ENCODE measurements at places on chromosomes 3 and 15.
A peak's percentile ranks its signal among the peaks of the same experiment; 100 is the strongest.

GRCh38 chr3:123113889-123114450, 47.1 kb downstream of the PDIA5 start:
- DNase-seq, result peak; percentile 24

DNA sequence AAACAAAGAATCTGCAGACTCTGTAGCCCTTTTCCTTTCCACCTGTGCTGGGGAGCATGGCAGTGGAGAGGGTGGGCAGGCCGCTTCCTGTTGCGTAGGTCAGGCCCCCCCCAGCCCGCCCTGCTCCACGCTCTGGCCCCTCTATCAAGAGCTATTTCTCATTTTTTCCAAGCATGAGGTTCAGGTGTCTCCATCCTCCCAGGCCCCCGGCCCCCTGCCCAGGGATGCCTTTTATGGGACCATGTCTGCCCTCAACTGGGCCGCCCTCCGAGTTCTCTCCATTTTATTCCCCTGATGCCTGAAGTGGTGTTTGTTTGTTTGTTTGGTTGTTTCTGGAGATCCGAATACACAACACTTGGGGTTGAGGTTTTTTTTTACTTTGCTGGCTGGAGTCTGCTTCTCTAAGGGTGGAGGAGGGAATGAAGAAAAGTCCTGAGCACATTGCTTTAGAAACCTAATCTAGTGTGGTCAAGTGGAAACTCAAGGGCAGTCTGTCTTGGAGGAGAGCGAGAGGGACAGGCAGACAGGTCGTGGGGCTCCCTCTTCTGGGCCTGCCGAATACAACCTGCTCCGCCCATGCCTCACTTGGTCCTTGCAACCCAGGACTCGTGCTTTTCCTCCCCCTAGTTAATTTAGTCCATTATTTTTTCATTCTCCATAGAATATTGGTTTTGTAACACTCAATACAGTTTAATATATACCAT, 176.5 kb upstream of the LYSMD4 start:
- no peak for DNase-seq

DNA sequence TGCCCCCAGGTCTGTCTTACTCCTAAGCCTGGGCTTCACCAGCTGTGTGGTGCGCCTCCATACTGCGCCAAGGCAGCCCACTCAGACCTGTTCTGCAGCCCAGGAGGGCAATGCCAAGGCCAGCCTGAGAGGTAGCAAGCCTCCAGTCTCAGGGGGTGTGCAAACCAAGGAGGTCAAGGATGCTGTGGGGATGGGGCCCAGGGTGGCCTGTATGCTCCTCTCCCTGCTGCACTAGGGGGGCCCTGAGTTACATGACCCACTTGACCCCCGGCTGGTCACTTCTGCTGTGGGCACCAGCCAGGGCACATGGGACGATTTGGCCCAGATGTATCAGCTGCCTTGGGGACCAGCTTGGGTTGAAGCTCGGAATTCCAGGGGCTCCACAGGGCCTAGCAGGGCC, 70.0 kb upstream of the SLC6A6 start:
- DNase-seq, result no peak

GRCh38 chr15:31483053-31483985, 156.7 kb downstream of the KLF13 start:
- no peak for DNase-seq

DNA sequence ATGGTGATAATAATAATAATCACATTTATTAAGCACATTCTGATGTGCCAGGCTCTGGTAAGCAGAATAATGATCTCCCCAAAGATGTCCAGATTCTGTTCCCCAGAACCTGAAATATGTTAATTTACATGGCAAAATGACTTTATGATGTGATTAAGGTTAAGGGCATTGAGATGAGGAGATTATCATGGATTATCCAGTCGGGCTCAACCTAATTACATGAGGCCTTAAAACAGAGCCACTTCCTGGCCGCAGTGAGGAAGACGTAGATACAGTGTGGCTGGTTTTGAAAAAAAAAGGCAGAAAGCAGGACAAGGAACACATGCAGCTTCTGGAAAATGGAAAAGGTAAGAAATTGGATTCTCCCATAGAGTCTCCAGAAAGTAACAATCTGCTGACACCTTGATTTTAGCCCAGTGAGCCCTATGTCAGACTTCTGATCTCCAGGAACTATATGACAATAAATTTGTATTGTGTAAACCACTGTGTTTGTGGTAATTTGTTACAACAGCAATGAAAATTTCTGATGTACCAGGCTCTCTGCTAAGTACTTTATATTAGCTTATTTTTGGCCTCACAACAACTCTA, 126.7 kb downstream of the ALCAM start:
- DNase-seq, result no peak

DNA sequence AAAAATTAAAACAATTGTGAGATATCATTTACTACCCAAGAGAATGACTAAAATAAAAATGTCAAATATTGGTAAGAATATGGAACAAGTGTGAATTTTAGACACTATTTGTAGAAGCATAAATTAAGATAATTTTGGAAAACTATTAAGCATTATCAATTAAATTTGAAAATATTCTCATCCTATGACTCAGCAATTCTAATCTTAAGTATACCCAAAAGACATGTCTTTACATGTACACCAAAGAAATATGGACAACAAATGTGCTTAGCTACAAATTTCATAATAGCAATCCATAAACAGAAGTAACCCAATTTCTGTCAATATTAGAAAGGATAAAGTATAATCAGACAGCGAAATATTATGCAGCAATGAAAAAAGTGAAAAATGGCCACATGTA, 1032.2 kb upstream of the SEMA6D start:
- no peak for DNase-seq

DNA sequence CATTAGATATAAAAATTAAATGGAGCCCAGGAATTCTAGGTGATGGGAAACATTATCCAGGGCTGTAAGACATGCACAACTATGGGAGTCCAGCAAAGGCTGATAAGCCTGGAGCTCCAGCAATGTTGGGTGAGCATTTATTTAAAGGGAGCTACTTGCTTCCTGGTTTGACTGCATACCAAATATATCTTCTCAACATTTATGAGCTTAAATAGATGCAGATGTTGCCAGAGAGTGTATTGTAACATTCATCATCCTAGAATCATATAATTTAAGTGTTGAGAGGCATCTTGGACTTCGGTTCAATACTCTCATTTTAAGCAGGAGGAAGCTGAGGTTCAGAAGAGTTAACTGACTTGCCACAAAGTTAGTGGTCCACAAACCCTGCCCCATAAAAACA, 12.2 kb upstream of the POLR2M start:
- DNase-seq, result no peak

DNA sequence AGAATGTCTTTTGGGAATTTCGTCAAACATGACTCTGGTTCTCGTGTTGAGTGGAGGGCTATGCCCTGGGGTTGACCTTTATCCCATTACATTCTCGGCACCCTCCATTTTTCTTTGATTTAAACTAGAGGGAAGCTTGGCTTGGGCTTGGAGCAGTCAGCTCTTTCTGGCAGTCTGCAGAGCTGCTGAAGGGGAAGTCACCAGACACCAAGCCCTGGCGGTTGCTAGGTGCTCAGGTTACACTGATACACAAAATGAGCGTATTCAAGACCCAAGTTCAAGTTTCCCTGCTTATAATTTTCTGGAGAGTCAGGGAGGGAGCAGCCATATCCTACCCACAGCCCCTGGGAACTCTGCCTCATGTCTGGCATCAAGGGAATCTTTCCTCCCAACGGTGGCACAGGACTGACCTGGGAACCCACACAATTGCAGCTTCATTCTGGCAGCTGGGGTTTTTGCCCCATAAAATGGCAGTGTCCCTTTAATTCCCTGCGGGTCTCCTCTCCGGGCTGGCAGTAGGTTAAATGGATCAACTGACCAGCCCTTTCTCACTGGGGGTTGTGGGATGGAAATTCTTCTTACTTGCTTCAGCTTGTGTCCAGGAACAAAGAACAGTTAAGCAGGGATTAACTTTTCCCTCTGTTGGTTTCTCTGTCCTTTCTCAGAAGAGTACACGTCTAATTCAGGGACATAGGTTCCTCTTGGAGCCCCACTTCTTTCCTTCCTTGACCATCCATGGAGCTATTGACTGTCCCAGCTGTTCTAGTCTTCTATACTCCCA, 110.0 kb upstream of the DLG1 start:
- no peak for DNase-seq

- no peak for DNase-seq
These were observed 16.9 kb upstream of the GNAT1 start for GRCh38 chr3:50174517-50174895.

DNA sequence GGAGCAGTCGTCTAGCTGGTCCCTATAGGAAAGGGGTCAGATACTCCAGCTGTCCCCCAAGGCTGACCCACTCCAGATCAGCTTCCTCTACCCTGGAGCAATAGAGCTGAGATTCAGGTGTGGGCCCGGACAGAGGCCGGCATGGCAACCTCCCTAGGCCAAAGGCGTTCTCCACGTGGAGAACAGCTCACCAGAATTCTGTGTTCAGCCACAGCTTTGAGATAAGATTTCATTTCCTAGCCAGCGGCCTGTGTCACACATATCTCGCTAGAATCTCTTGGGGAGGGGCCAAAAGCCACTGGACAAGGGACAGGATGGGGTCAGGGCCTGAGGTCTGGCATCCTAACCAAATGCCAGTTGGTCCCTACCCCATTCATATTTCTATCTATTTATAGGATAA, 20.1 kb downstream of the SRGAP3 start:
- no peak for DNase-seq

GRCh38 chr15:42723068-42723467, 13.9 kb downstream of the CDAN1 start:
- no peak for DNase-seq

DNA sequence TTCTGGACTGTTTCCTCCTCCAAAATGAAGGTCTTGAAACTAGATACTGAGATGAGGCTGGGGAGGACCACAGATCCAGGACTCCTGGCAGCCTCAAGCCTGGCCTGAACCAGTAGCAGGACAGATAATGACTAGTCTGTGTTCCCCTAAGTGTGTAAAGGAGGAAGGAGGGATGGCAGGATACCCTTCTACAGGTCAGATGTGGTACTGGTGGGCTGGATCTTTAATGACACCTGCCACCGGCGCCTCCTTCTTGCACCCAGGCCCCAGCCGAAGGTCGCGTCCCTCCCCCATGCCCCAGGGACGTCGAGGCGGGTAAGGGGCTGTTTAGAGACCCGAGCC, 556 bp downstream of the USP19 start:
- no peak for DNase-seq

GRCh38 chr3:115931581-115931980, 308.3 kb downstream of the GAP43 start:
- DNase-seq, result no peak

DNA sequence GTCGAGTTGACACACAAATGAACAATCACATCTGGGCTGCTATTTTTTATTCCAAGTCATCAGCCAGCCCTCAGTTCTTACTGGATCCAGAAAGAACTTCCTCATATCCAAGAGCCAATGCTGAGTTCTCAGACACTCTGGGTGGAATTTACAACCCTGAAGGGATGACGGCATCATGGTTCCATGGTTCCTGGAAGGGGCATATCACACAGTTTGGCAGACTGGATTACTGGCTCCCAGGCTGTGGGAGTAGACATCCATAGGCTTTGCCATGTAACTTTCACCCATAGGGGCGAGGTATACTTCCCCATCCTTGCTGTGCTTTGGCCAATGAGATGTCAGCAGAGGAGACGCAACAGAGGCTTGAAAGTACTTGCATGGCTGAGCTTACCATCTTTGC, 26.9 kb upstream of the KBTBD12 start:
- DNase-seq, result no peak

DNA sequence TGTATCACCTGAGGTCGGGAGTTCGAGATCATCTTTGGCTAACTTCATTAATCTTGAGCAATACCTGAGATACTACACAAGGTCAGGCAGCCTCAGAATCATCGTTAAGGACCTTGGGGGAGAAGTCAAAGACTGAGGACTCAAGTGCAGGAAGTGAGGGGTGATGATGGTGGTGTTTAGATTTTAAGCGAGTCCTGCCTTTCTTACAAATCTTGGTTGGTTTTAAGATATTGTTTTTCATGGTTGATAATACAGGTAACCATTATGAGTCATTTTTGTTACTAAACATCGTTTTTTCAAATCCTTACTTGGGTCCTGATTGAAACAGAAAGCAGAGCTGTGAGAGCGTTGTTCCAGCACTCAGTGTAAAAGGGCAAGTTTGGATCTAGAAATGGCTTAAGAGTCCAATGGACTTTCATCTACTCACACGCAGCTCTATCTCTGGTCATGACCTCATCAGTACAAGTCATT, 4.1 kb downstream of the RASGRP1 start:
- DNase-seq, result no peak

DNA sequence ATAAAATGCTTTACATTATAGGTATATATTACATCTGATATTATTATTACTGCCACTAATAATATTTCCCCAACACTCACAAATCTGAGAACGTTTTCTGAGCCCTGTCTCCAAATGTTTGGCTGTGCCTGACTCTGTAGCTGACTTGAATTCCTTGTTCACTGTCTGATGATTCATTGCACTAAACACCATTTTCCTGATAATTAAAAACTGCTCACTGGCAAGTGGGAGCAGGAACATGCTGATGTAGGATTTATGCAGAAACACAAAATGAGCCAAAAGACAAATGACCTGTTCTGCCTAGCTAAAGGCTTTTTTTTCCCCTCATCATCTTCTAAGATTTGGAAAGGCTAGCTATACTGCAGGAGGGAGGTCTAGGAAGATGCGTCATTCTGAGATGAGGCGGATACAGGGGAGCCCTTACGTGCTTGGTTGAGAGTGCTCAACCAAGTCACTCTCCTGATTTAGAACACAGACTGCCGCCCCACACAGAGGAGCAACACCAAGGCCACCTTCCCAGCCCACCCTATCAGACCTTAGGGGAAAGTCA, 380.7 kb downstream of the EPHB1 start:
- DNase-seq, result no peak

- DNase-seq, result no peak
These were observed 149.2 kb downstream of the CNTN4 start for GRCh38 chr3:2247831-2248230.

- no peak for DNase-seq
These were observed 523.7 kb upstream of the TGFBR2 start for GRCh38 chr3:30082652-30083051.

DNA sequence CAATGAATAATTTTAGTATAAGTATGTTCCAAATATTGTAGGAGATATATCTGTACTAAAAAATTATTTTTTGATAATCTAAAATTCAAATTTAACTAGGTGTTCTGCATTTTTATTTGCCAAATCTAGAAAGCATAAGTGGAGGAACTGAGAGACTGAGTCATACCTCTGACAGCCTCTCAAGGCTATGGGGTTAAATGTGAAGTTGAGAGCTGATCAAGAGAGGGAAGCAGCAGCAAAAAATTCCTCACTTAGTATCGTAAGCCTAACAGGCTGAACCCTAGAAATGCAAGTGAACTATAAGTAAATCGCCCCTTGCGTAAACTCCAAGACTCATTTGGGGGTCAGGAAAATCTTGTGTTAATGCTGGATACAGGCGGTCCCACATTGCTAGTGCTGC, 12.8 kb upstream of the TOPAZ1 start:
- no peak for DNase-seq

DNA sequence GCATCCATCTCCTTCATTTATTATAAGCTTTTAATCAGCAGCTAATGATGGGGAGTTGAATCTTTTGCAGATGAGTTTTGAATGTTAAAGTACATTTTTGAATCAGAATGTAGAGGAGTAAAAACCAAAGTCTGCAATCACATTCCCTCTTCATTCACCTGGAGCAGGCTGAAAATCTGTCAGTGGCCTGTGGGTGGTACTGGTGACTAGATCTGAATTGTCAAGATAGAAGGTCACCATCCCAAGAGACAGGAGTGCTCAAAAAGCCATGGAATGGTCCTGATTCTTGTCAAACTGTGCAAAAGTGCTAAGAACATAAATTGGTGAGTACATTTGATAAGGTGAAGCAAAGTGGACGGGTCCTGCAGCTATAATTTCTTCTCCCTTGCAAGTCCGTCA, 881.3 kb upstream of the NR2F2 start:
- no peak for DNase-seq

All from GM12891 (cell line).